ENCODE measurements at places on chromosomes 5 and 9.

DNA sequence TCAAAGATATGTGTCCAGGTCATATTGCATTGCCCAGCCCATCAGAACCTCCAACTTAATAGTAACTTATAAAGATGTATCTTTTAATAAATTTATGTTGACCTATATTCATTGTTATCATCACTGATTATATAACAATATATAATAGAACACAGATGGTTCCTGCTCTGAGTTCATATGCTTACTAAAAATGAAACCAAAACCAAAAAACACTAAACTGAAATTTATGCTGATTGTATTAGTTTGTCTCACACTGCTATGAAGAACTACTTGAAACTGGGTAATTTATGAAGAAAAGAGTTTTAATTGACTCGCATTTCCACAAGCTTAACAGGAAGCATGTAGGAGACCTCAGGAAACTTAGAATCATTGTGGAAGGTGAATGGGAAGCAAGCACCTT is 462.5 kb upstream of the TYRP1 start:
- DNase-seq = no peak

DNA sequence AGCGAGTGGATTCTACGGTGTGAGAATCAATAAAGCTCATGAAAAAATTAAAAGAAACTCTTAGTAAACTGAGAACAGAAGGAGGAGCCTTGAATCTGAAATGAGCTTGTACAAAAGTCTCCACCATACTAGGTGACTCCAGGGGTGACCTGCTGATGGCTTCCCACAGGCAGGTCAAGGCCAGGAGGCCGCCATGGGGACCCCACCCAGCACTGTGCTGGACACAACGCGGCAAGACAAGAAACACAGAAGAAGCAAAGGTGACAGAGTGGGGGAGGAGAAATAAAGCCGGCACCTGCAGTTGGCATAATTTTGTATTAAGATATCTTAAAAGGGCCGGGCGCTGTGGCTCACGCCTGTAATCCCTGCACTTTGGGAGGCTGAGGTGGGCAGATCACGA is 12.1 kb upstream of the SLC6A19 start:
- DNase-seq = no peak

DNA sequence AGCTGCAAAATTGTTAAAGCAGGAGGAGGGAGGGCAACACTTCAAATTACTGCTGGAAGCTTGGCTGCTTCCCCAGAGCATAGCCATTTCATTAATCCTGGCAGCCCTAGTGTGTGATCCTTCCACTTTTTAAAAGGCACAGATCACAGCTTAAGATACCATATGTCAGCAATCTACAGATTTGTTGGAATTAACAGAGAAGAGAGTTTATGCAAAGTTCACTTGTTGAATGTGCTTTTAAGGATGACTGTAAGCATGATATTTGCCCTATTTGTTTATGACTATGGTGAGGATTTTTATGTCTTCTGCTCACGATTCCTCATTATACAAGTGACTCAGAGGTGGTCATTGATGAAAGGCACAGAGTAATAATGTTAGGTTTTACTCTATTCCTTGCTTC is 156.0 kb upstream of the CDKN2B start:
- DNase-seq = no peak

- no peak for DNase-seq
Observed at GRCh38 chr9:98242426-98242825, 13.0 kb downstream of the TBC1D2 start.

DNA sequence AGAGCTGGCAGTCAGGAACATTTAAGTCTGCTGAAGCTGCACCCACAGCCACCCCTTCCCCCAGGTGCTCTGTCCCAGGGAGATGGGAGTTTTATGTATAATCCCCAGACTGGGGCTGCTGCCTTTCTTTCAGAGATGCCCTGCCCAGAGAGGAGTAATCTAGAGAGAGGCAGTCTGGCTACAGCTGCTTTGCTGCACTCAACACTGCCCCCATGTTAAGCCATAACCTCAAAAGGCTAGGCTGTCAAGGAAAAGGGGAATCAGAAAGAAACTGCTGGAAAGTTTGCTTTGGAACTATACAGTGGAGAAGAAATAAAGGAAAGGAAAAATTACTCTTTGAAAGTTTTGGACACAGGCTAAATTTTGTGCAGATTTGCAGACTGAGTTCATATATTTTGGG is 127.2 kb downstream of the MACIR start:
- DNase-seq = no peak

DNA sequence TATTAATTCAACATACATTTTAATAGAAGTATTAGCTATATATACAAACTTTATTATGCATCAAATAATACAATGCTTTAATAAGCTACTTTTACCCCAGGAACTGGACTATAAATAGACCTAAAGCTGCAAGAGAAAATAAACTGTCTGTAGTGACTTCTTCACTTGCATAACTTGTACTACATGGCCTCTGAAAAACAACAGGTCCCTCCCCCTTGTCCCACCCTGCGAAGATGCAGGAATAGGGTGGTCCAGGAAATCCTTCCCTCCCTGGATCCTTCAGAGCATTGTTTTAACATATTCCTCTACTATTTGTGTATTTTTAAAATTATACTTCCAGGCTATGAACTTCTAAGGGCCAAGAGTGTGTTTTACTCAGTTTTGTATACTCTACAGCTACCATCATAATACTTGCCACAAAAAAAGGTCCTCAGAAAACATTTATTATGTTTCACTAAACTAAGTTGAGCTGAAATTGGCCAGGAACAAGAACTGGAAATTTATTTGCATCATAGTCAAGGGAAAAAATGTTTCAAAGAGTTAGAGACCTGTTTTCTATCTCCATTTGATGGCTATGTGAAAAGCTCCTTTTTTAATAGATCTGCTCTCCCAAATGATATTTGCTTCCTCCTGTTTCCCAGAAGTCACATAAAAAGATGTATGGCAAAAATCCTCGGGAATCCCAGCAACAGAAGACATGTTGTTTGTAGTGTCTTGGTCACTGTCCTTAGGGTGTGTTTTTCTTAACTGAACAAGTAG is 15.2 kb upstream of the SELENOP start:
- no peak for DNase-seq

DNA sequence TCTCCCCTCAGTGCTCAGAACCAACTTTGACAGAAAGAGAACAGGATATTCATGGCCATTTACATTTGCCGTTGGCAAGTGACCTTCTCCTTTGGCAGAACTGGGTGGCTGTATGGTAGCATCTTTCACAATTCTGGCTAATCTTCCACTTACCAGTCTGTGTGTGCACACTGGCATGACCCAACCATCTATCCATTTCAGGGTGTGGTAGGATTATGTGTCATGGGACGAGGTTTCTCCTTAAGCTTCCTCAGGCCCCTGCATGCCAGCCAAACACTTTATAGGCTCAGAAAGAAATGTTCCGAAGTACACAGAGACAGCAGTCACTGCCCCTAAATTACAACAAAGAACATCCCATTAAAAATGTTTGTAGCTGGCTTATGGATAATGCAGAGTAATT is 497.1 kb downstream of the NFIB start:
- DNase-seq = no peak

DNA sequence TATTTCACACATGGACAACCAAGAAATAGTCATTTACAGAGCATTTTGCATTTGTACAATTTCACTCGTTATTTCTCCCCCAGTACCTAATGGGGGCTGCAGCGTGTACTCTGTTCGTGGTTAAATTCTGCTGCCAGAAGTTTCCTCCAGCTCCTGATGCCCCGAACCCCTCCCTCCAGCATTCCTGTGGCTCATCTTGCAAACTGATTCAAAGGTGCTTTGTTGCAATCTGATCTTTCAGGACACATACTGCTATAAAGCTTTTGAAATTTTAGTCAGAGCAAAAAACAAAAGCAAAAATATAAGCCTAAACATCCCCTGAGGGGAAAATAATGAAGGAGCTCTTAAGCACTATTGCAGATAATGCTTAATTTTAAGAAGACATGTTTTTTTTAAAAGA is 27.7 kb downstream of the UBLCP1 start:
- no peak for DNase-seq

DNA sequence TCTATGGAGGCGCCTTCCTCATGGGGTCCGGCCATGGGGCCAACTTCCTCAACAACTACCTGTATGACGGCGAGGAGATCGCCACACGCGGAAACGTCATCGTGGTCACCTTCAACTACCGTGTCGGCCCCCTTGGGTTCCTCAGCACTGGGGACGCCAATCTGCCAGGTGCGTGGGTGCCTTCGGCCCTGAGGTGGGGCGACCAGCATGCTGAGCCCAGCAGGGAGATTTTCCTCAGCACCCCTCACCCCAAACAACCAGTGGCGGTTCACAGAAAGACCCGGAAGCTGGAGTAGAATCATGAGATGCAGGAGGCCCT is 3.2 kb downstream of the CEL start:
- DNase-seq = no peak

DNA sequence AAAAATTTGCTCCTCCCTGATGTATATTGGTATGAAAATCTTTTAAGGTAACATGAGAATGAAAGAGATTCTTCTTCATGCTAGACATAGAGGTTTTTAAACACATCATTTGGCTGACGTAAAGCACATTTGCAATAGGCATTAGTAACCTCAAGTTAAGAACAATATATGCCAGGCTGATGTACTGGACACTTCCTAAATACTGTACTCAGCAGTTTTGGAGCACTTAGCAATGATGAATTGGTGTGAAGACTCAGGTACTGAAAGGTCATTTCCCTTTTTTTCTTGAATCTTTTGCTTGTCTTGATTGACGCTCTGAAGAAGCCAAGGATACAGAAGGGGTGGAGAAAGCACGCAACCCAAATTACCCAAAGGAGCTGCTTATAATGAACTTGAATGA is 322.5 kb downstream of the PDE4D start:
- DNase-seq = no peak

DNA sequence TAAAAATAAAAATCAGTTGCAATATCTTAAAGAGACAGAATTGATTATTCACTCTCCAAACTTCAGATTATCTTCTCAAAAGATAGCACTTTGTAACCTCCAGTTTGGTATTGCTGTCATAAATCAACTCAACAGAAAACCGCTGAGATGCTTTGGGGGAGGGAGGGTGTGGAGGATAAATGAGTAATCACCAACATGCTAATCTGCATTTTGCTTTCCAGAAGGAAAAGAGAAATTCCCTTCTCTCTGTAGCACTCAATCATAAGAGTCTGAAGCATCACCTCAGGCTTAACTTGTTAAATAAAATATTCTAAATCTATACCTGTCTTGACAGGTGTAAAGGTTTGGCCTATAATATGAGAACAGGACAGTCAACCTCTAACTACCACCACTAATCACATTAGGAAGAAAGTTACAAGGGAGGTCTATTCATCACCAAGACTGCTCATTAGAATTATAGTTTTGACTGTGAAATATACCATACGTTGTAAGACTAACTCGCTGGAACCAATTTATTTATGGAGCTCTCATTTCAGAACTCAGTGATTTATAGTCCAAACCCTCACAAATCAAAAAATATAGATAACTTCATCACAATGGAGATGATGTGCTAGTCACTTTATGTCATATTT is 89.0 kb downstream of the PIK3R1 start:
- DNase-seq = no peak

GRCh38 chr9:107878462-107878861 is 388.9 kb upstream of the KLF4 start:
- no peak for DNase-seq

DNA sequence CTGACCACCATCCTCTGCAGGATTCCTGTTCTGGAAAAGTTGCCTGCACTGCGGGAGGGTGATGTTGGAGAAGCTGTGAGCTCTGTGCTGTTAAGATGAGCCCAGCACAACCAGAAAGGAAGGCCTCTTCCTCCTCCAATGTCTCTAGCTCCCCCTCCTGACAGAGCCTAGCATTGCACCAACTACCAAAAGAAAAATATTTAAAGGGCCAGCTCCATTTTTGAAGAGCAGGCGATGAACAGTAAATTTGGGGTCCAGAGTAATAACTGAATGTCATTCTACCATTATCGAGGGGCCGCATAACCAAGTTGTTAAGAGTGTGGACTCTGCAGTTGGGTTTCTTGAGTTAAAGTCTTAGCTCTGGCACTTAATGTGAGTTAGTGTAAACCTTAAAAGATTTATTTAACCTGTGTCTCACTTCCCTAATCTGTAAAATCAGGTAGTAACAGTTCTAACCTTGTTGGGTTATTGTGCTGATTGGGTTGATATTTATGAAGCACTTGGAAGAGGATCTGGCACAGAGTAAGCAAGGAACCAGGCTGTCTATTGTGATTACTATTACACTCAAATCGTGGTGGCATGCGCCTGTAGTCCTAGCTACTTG is 3.9 kb downstream of the TEX53 start:
- peak; percentile 78 for DNase-seq

GRCh38 chr9:68867066-68867465 is 146.8 kb downstream of the PRKACG start:
- no peak for DNase-seq

DNA sequence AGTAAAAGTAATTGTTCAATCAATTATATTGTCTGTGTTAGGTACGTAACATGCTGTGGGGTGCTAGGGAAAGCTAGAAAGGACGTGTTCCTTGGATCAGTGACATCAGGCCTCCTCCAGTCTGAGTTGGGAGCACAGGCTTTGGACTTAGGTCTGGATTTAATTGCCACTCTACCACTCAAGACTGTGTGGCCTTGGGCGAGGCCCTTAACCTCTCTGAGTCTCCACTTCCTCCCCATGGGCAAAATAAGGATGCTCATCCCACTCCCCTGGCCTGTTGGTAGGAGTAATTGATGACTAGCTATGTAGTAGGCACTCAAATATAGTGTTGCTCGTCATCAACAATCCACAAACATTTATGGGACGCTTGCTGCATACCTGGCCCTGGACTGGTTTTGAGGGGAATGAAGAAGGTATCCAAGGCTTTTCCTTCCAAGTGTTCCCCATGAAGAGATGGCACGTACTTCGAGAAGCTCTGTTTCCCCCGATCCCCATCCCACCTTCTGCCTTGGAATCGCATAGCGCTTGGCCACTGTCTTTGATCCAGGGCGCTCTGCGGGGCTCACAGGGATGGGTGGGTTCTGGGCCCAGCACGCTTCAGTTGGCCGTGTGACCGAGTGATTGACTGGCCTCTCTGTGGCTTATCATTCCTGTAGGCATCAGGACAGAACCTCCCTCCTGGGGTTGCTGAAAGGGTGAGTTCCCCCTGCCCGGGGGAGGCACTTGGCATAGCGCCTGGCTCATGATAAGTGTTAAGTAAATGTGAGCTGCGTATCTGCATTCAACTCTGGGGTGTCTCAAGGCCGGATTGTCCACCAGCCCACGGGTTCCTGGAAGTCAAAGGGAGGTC is 8.1 kb downstream of the FGF18 start:
- DNase-seq = no peak

DNA sequence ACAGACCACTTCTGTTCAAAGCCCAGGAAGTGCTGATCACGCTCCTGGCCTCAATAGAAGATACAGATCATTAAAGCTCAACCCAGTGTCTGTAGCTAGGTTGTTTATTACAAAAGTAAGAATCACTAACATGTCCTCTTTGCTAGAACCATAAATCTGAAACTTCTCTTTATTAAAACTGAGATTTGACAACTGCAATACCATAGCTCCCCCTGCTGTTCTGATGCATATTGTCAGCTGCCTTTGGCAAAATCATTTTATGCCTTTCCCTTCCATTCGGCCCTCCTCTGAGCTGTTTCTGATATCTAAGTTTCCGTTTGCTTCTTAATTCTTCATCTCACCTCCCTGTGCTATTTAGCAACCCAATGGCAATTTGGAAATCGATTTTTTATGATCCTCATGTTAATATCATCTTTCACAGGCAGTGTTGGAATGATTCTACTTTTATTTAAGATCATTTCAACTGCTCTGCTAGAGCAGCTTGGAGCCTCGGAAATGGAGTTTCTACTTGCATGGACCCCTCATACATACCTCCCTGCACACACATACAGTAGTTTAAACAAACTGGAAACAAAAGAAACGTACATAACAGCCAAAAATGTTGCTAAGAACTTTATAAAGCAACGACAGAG is 998.8 kb downstream of the MAT2B start:
- DNase-seq = no peak
